NCI-H1417 treated with DMSO at 0.1 percent for 48 hours (cell line): ENCODE measurements at places on chromosomes 12 and 14.

- no peak for DNase-seq
Measured at GRCh38 chr14:33150666-33151428, 212.2 kb downstream of the NPAS3 start.

GRCh38 chr12:47868552-47869031, 36.2 kb downstream of the VDR start:
- DNase-seq: no peak

DNA sequence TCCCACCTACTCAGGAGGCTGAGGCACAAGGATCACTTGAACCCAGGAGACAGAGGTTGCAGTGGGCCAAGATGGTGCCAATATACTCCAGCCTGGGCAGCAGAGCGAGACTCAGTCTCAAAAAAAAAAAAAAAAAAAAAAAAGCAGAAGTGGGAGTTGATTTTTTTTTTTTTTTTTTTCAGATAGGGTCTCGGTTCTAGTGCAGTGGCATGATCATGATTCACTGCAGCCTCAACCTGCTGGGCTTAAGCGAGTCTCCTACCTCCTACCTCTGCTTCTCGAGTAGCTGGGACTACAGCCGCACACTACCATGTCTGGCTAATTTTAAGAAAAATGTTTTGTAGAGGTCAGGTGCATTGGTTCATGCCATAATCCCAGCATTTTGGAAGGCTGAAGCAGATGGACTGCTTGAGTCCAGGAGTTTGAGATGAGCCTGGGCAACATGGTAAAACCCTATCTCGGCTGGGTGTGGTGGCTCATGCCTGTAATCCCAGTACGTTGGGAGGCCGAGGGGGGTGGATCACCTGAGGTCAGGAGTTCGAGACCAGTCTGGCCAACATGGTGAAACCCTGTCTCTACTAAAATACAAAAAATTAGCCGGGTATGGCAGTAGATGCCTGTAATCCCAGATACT, 16.3 kb upstream of the HSP90AA1 start:
- DNase-seq: no peak

DNA sequence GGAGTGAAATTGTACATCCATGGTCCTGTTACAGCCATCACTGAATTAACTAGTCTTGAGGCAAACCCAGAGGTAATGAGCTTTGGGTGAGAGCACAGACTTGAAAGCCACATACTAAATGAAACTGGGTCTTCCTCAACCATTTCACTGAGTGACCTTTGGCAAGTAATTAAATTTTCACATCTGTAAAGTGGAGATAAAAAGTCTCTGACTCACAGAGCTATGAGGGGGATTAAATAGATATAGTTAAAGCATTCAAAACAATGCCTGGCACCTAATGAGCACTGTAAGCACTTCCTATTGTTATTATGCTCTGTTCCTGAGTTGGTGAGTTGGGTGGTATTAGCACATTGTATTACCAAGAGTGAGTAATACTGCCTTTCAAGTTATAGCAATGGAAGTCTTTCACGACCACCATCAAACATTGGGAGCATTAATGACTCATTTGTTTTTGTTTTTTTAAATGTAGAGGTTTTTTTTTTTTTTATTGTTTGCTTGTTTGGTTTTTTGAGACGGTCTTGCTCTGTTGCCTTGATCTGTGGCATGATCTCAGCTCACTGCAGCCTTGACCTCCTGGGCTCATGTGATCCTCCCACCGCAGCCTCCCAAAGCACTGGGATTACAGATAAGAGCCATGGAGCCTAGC, 12.5 kb upstream of the STRN3 start:
- DNase-seq: no peak

GRCh38 chr12:46831335-46832129, 5.7 kb upstream of the SLC38A4 start:
- no peak for DNase-seq

GRCh38 chr14:55645145-55645544, 65.1 kb downstream of the KTN1 start:
- no peak for DNase-seq

GRCh38 chr12:19198272-19198671, 68.7 kb downstream of the PLEKHA5 start:
- no peak for DNase-seq

DNA sequence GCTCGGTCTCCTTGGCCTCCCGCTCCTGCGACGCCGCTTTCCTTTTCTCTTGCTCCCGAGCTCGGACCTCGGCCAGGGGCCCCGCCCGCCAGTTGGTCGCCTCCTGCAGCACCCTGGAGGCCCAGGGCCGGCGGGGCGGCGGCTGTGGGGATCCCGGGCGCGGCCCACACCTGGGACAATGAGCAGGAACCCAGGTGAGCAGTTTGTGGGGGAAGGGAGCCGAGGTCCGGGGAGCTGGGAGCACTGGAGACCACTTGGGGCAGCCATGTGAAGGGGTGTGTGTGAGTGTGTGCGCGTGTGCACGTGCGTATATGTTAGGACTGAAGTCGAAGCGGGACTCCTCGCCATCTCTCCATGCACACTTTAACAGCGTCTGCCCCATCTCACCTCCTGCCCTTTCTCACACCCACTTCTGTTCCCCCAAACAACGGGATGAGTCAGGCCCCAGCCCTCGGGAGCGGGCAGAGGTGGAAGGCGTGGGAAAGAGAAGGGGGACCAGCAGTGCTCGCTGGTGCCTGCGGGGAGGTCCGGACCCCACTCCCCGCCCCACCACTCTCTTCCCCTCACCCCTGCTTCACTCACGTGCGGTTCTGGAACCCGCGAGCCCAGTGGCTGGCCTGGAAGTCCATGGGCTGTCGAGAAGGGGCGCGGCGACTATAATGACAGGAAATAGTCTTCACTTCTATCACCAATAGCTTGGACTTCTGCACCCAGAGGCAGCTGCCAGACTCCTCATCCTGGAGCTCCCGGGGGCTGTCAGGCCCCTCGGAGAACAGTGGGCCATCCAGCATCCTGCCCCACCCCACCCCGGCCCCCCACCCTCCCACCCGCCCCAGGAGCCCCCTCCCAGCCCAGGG, 450 bp downstream of the DDN start:
- no peak for DNase-seq

- no peak for DNase-seq
Measured at GRCh38 chr12:3656946-3657622, 95.8 kb downstream of the CRACR2A start.

DNA sequence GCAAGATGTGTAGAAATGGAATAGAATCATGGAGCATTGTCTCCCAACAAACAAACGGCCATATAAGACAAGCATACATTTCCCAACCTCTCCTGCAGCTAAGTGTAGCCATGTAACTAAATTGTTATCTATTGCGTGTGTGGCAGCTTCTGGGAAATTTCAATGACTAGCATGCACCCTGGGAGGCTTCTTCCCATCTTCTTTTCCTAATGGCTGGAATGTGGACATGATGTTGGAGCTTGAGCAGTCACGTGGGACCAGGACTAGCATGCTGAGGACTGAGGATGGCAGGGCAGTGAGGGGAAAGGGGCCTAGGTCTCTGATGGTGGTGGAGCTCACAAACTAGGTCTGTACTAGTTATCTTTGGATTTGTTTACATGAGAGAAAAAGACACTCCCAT, 21.7 kb upstream of the CTDSP2 start:
- no peak for DNase-seq

GRCh38 chr12:15859116-15859515, 23.1 kb upstream of the STRAP start:
- no peak for DNase-seq

DNA sequence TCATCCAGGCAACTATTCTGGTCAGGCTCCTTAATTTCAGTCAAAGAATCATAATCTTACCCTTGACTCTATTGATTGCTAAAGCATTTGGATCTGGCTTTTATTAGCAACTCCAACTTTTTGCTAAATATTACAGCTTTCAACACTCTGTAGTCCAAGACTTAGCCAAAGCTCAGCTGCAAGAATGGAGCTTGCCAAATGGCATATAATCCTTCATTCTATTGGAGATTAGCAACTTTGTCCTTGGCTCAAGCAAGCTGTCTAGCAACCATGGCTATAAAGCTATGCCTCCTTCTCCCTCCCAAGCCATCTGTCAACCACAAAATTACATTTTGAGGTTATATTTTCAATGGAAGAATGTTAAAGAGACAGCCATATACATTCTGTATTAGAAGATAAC, 23.1 kb upstream of the NID2 start:
- no peak for DNase-seq

- no peak for DNase-seq
Measured at GRCh38 chr12:6201213-6201608, 1.0 kb downstream of the CD9 start.

GRCh38 chr14:44981198-44981597, 19.2 kb downstream of the TOGARAM1 start:
- DNase-seq: no peak

GRCh38 chr14:99564256-99564925, 39.6 kb downstream of the CCDC85C start:
- no peak for DNase-seq

DNA sequence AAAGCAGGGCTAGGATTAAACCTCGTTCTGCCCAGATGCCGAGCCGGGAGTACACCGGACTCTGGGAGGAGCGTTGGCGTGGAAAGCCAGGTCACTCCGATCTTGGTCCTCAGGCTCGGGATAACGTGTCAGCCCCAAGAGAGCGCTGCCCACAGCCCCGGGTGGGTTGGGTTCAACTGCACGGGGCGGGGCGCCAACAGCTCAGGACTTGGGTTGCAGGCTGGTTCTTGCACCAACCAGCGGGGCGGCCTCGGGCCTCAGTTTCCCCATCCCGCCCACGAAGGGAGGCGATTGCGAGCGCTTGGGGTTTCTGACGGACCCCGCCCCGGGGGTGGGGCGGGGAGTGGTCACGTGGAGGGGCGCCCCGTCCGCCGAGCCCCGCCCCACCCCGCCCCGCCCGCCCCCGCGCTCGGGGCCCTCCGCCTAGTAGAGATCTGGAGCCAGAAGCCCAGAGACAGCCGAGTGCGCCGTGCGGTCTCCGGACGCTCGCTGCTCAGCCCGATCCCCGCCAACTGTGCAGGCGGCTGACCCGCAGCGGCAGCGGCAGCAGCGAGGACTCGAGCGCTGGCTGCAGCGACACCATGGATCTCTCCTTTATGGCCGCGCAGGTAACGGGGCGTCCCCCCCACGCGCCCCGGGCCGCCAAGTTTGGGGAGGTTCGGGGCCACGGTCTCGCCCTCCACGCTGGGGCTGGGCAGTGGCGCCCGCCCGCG, at the start of gene C14orf132:
TSS of gene C14orf132 (plus strand) at position 443 of the 713 bp plus-strand sequence. CDS start at position 582, 139 bp downstream.
- no peak for DNase-seq

GRCh38 chr14:22226381-22226780, 362.6 kb downstream of the DAD1 start:
- no peak for DNase-seq

DNA sequence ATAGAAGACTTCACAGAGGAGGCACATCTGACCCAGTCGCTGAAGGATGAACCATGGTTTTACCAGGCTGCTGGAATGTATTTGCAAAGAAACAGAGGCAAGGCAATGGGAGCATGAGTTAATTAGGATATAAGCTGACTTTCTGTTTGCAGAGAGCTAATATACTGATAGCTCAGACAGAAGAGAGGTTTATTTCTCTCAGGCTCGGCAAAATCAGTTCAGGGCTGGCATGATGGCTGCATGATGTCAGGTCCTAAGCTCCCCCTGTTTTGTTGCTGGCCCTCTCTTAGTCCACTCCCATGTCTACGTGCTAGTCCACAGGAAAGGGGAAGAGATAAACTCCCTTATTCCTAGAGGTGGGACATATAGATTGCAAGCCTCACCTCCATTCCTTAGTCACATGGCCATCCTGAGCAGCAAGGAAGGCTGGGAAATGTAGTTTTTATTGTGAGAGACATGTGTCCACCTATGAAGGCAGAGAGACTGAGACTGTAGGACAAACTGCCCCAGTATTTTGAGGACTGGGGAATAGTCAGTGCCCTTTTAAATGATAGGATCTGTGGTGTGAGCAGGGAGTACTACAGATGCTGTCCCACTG, 224.5 kb downstream of the VRK1 start:
- DNase-seq: no peak

- no peak for DNase-seq
Measured at GRCh38 chr14:83825843-83826242, 1704.1 kb upstream of the FLRT2 start.

DNA sequence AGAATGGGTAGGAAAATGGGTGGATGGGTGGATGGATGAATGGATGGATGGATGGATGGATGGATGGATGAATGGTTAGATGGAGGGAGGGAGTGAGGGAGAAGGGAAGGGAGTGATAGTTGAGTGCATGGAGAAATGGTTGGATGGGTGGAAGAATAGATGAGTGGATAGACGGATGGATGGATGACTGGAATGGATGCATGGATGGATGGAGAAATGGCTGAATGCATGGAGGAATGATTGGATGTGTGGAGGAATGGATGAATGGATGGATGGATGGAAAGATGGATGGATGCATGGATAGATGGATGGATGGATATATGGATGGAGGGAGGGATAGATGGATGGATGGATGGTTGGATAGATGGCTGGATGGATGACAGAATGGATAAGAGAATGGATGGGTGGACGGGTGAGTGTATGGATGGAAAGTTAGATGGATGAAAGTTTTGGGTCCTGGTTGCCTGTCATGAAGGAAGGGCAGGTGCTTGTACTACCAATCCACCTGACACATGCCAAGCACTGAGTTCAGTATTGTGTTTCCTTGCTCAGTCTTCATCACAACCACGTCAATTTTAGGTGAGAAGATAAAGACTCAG, 286.5 kb upstream of the RTL1 start:
- no peak for DNase-seq

- no peak for DNase-seq
Measured at GRCh38 chr14:63737582-63738006, 9.7 kb upstream of the SGPP1 start.

DNA sequence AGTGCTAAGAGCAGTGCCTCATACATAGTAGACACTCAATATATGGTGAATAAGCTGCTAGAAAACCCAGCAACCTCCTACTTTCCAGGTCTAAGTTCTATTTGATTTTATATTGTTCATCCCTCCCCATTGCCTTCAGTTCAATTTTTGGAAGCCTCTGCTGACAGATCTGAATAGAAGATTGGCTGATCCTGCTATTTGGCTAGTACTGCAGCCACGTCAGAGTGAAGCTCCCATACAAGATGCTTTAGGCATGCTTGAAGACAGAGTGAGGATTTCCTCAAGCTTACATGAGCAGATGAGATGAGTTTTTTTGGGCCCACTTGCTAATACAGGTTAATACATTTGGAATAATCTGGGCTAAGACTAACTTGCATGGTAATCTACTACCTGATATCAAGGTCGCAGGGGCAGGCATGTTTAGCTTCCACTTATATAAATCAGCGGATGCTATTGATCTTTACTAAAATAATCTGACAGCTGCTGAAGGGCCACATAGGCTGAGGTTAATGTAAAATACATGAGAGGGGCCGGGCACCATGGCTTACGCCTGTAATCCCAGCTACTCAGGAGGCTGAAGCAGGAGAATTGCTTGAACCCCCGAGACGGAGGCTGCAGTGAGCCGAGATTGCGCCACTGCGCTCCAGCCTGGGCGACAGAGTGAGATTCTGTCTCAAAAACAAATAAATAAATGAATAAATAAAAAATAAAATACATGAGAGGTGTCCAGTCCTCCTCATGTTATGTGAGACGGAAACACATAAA, 15.9 kb upstream of the AEBP2 start:
- no peak for DNase-seq

- DNase-seq: no peak
Measured at GRCh38 chr14:94517641-94518257, 8.5 kb upstream of the SERPINA12 start.
